Heart left ventricle (tissue), 16 donors: ENCODE measurements at places on chromosomes 12 and 14.

DNA sequence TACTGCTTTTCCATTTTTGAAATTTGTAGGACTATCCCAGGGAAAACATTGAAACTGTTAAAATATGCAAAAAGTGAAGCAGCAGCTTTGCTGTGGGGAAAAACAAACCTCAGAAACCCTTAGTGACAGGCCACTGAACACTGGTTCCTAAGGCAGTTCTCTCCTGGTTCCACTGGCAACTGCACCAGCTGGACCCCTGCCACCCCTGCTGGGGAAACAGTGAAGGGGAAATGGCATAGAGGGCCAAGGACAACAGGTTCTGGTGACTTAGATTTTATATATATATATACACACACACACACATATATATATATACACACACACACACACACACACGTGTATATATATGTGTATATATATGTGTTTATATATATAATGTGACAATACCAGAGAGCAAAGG lies 16.2 kb upstream of the KRT7 start:
- DNase-seq, result no peak

DNA sequence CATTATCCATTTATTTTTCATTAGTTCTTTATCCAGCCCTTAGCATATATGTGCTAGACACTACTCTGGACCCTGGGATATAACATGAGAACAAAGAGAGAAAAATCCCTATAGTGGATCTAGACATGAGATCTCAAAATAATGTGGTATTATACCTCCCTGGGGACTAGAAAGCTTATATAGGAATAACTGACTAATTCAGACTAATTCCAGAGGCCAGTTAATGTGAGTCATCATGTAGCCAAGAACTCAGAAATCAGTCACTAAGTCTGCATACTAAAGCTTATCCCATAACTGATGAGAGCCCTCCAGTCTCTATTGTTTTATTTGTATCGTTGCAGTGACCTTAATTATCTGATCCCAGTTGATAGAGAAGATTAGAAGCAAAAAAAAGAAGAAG lies 267.1 kb upstream of the RGS6 start:
- DNase-seq, result no peak

- no peak for DNase-seq
Measured at GRCh38 chr12:39227218-39227617, 215.7 kb downstream of the KIF21A start.

- no peak for DNase-seq
Measured at GRCh38 chr14:104370256-104370870, 209.2 kb upstream of the C14orf180 start.

DNA sequence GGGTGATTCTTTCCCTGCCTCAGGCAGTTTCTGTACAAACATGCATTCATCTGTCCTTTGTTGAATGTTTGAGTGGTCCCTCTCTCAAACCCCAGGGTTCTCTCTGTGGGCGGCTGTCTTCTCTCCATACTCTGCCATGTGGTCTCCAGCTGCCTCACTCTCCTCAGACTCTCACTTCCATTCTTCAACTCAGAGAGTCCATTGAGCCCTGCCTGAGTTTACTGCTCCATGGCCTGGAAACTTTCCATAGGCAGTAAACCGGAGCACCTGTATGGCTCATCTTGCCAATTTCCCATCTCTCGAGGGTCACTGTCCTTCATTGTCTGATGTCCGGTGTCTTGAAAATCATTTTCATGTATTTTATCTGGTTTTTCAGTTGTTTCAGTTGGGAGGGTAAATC lies 11.3 kb downstream of the C14orf132 start:
- DNase-seq, result no peak

DNA sequence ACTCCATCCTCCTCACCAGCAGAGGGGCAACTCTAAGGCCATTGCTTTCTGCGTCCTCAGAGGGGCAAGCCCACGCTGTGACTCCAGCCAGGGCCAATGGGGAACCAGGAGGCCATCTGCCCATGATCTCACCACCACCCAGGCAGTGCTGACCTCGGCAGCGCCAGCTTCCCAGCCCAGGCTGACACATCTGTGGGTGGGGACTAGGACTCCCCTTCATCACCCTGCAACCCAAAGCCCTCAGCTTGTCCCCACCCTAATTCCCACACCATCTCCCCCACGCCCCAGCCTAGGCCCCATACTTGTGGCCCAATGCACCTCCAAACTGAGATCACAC lies 58.6 kb downstream of the VWF start:
- peak; percentile 26 for DNase-seq

- DNase-seq, result no peak
Measured at GRCh38 chr14:91964011-91964410, 16.5 kb upstream of the FBLN5 start.
